ENCODE measurements at places on chromosomes 4 and X. TPM values are rescaled to one million over a fixed set of nuclear protein-coding genes. Genes with fewer than 3 reads are reported as not detected.
A peak's percentile ranks its signal among the peaks of the same experiment; 100 is the strongest.

- DNase-seq = no peak
These were observed 137.3 kb upstream of the RPL34 start for GRCh38 chr4:108483079-108483478.

GRCh38 chr4:142416121-142416520, 430.0 kb downstream of the INPP4B start:
- DNase-seq = no peak

DNA sequence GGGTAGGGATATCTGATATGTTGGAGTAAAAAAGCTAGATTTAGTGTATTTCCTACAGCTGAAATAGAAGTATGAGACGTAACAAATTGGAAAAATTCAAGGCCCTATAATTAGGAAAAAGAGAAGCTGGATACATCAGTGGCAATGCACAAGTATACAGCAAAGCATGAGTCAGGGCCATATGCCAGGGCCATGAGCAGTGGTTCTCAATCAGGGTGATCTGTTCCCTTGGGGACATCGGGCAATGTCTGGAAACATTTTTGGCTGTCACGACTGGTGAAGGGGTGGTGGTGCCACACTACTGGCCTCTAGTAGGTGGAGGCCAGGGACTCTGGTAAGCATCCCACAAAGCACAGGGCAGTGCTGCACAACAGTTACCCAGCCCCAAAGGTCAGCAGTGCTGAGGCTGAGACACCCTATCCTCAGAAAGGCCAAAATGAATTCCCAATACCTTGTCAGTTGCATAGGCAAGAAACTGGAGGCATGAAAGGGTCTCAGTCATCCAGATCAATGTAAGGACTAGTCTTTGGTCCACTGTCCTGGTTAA, 36.8 kb upstream of the NAP1L5 start:
- no peak for DNase-seq

- no peak for DNase-seq
These were observed 136.7 kb upstream of the POF1B start for GRCh38 chrX:85516131-85516530.

Gene INTS6L
- 19.8 TPM for total RNA-seq

Gene LANCL3
- total RNA-seq = 1.9 TPM

Gene AWAT2
- total RNA-seq = not detected

- DNase-seq = no peak
These were observed 212.8 kb downstream of the GPAT3 start for GRCh38 chr4:83748711-83749110.

Gene MTCP1
- 17.7 TPM for total RNA-seq

DNA sequence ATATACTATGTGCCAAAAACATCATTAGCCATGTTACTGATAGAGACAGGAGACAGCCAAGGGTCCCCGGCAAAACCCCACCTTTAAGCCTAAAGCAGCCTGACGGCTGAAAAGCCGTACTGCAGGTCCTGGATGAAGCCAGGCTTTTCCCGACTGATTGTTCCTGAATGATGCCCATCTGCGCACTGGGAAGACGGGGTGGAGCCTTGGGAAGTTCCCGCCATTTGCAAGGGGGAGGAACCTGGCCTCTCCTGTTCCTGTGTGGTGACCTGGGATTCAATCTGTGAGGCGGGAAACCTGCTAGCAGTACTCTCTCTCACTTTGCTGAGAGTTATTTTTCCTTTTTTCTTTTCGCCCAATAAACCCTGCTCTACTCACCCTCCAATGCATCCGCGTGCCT, 15.1 kb upstream of the CAMK2D start:
- DNase-seq = no peak

DNA sequence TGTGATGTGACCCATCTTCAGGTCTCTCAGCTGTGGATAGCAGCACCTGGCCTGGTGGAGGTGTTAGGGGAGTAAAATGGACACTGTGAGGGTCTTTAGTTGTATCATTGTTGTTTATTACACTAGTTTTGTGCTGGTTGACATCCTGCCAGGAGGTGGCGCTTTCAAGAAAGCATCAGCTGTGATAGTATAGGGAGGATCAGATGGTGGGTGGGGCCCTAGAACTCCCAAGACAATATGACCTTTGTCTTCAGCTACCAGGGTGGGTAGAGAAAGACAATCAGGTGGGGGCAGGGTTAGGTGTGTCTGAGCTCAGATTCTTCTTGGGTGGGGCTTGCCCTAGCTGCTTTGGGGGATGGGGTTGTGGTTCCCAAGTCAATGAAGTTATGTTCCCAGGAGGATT, 162.8 kb downstream of the PPP1R2C start:
- no peak for DNase-seq

Gene MAGEA2
- total RNA-seq = not detected

Gene TLR1
- 4.0 TPM for total RNA-seq

Gene DMD
- 61.6 TPM for total RNA-seq

Gene HTN3
- not detected for total RNA-seq

DNA sequence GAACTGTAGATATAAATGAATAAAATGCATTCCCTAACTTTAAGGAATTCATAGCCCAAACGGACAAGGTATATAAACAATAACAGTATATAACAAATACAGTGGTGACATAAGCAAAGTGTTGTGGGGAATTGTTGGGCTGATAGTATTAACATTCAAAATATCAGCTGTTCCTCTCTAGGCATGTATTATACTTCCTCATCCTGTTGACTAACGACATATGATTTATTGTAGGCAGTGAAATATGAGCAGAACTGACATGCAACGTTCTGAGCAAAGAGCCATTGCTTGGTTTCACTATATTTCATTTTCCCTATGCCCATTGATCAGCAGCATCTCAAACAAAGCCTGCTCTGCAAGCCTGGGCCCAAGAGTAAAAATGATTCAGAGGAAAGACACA, 143.9 kb downstream of the PTCHD1 start:
- no peak for DNase-seq

Gene SRPK3
- 2.7 TPM for total RNA-seq

DNA sequence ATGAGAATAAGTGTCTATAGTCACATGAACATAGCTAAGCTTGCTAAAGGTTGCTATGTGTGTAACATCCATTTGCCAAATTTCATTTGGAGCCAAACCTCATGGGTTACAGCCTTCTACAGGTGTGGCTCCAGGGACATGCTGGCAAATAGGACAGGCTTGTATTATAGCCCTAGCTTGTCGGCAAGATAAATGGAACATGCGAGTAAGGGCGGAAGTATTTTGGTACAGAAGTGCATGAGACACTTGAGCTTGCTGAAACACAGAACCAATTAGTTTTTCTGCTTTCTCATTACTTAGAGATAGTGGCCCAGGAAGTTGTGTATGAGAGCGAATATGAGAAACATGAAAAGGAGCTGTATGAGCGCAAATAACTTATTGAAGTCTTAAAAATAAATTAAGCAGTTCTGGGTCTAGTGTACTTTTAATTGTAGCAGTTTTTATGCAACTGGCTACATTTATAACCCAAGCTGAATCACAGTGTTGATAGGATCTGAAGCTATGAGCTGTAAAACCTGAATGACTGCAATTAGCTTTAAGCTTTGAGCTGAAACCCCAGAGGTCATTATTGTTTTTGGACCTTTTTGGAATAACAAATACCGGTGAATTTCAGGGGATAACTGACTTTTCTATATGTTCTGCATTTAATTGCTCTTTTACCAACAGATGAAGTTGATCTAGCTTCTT, 64.6 kb downstream of the KDM5C start:
- no peak for DNase-seq

- DNase-seq = no peak
These were observed 18.0 kb upstream of the PDHA2 start for GRCh38 chr4:95821867-95822266.

DNA sequence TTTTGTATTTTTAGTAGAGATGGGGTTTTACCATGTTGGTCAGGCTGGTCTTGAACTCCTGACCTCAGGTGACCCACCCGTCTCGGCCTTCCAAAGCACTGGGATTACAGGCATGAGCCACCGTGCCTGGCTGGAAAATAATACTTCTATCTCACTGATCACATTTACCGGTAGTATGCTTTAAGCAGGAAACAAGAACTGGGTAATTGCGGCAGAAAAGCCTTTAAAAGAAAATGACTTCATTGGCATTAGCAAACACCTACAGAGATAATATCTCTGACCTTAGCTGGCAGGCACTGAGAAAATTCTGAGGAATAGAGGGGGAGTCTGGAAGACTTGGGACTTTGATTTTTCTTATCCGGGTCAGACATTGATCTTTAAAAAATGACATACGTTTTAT, 78.5 kb downstream of the SHROOM3 start:
- DNase-seq = no peak

- no peak for DNase-seq
These were observed 47.0 kb upstream of the SCOC start for GRCh38 chr4:140326395-140326993.

DNA sequence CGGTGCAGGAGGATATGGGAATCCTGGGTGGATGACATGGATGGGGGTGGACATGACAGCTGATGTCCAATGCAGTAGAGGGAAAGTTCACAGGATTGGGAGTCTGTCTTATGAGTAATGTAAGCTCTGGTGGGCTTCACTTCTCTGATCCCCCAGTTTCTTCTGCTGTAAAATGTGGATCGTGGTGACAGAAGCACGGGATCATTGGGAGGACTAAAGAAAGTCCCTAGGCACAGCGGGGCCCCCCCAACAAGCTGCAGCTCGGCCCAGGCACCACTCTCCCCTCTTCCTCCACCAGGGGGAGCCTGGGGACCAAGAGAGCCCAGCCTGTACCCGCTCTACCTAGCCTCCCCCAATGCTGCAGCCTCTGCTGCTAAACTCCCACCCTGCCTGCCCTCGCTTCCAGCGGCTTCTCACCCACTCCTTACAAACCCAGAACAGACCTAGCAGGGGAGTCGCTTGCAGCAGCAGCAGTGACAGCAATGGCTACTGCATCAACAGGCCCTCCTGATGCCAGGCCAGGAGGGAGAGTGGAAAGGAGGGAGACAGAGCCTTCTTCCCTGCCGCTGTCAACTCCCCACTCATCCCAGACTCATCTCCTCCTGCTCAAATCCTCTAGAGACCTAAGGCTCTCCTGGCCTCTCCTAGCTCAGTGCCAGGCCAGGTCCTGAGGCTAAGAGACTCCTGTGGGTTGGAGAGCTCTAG, 36.1 kb upstream of the IQSEC2 start:
- DNase-seq = peak; percentile 73

DNA sequence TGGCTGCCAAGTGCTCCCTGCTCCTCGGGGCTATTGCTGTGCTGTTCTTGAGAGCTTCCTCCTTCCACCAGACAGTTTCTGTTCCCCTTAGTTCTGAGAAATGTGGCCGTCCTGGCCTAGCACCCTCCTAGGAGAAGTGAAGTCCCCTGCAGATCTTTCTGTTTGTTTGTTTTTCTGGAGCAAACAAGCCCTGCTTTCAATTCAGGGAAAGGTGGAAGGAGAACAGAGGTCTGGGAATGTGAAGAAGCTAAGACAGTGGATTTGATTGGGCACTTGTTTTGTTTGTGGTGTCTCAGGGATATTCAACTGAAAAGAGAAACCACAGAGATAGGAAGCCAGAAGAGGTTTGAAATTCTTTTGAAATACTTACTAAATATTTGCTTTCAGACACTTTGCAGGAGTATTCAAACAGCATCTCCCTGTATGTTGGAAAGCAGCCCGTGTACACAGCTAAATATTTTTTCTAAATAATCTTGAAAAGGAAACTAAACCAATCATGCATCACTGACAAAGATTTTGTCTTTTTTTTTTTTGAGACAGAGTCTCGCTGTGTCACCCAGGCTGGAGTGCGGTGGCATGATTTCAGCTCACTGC, 36.5 kb upstream of the PPM1K start:
- peak; percentile 53 for DNase-seq

GRCh38 chr4:141340458-141340857, 119.8 kb downstream of the ZNF330 start:
- DNase-seq = no peak

GRCh38 chr4:174152717-174153466, 130.6 kb downstream of the FBXO8 start:
- no peak for DNase-seq

Gene MGARP
- total RNA-seq = 0.75 TPM

DNA sequence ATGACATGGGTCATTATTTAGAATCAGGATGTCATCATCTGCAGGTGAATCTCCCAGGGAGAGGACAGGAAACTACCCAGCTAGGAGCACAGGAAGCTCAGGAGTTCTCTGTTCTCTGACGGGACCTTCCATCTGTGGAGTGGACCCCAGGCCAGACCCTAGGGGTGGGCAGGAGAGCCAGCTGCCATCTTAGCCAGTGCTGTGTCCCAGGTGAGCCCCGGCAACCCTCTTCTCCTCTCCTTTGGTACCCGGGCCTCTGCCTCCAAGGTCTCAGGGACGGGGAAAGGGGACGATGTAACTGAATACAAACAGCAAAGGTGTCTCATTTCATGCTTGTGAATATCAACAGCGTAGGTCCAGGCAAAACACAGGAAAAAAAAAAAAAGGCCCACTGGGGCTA, 48.5 kb downstream of the C4orf50 start:
- no peak for DNase-seq

Gene UGT2B17
- 0.23 TPM for total RNA-seq

GRCh38 chrX:154057791-154058190, 38.1 kb upstream of the IRAK1 start:
- DNase-seq = no peak

DNA sequence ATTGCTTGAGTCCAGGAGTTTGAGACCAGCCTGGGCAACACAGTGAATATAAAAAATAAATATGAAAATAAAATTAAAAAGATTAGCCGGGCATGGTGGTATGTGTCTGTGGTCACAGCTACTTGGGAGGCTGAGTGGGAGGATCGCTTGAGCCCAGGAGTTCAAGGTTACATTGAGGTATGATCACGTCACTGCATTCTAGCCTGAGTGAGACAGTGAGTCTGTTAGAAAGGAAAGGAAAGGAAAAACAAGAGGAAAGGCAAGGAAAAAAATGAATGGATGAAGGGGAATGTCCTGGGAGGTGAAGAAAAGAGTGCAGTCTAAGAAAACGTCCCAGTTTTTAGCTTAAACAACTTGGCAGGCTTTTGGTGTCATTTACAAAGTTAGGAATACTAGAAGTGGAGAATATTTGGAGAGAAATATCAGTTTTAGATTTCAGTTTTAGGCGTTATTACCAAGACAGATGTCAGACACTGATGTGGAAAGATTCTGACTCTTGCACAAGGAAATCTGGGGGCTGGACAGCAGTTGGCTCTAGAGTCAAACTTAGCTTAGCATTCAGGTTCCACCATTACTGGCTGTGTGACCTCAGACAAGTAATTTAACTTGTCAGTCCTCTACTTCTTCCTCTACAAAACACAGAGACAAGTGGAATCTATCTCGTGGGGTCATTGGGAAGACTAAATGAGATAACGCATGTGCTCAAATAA, 139.0 kb downstream of the TSPAN5 start:
- no peak for DNase-seq

GRCh38 chr4:168550064-168550766, 53.4 kb downstream of the PALLD start:
- DNase-seq = no peak

Gene JAKMIP1
- total RNA-seq = 0.29 TPM

DNA sequence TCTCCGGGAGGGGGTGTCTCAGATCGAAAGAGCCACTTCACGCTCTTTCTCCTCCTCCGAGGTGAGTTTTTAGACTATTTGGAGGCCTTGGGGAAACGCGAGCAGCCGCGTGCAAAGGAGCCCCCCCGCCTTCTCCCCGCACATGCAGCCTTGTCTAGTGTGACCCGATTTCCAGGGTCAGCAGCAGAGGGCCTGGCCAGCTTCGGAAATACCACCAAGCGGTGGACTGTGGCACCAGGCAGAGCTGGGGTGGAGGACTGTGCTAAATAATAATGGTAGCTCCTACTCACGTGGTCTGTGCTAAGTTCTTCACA, 79.3 kb upstream of the BCOR start:
- peak; percentile 53 for DNase-seq

Gene CD40LG
- not detected for total RNA-seq

Gene L1CAM
- 3.8 TPM for total RNA-seq

GRCh38 chr4:17605236-17605635, 9.2 kb upstream of the MED28 start:
- DNase-seq = no peak

Gene RHOXF2B
- total RNA-seq = not detected

Gene MAGEA6
- total RNA-seq = not detected

GRCh38 chr4:95524729-95525128, 24.0 kb downstream of the UNC5C start:
- DNase-seq = no peak

Gene CYSLTR1
- 3.8 TPM for total RNA-seq

Data from ureter (tissue), 1 donor.